ENCODE measurements at places on chromosomes 5 and 9.
A peak's percentile ranks its signal among the peaks of the same experiment; 100 is the strongest.

DNA sequence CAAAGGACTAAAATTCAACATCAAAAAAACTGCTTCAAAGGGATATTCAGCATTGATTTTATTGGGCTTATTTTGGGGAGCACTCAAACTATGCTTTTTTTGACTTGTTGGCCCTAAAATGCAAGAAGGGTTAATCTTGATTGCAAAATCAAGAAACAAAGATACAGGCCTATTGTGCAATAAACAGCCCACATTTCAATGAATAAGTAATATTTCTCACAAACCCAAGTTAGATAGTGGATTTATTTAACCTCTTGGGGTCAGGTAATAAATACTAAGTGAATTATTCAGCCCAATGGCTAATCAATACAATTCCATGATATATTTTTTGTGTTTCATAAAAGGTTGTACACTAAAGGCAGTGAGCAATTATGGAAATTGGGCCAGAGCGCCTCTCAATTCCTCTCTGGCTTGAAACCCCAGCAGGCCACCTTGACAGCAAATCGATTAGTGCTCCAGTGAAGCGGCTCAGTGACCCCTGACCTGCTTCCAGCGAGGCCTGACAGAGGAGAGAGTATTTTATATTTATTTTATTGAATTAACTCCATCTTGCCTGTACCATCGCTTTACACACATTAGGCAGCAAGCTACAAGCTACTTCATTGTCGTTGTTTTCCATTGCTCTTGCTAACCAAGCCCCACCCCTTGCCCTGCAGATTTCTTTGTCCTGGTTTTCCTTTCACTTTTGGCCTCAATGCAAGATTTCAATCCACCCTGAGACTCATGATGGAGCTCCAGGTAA lies 65.5 kb downstream of the EBF1 start:
- DNase-seq: no peak

DNA sequence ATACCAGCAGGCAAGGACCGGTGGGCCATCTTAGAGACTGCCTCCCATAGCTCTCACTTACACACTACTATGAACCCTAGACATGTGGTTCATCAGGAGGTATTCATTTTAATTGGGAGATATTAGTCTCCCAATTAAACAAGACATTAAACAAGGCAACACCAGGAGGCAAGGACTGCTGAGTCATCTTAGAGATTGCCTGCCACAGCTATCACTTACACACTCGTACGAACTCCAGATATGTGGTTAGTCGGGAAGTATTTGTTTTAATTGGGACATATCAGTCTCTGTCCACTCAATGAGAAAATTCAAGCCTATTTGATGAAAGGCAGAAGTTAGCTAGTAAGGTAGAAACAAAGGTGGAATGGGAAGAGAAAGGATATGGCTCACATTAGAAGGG lies 343.9 kb downstream of the NFIB start:
- no peak for DNase-seq

DNA sequence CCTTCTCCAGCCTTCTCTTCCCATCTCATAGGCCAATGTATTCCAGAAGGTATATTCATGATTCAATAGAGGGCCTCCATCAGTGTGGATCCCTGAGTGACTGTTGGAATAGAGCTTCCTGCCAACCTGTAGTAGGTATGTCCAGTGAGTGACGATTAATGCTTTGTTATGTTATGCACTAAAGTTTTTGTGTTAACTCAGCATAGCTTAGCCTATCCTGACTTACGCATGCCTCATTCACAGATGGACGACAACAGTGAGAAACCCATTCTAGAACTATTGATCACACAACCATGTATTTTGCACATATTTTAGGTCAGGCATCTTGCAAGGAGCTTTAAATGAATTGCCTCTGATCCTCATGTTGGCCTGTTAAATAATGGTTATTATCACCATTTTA lies 225.5 kb upstream of the TRIM32 start:
- no peak for DNase-seq

DNA sequence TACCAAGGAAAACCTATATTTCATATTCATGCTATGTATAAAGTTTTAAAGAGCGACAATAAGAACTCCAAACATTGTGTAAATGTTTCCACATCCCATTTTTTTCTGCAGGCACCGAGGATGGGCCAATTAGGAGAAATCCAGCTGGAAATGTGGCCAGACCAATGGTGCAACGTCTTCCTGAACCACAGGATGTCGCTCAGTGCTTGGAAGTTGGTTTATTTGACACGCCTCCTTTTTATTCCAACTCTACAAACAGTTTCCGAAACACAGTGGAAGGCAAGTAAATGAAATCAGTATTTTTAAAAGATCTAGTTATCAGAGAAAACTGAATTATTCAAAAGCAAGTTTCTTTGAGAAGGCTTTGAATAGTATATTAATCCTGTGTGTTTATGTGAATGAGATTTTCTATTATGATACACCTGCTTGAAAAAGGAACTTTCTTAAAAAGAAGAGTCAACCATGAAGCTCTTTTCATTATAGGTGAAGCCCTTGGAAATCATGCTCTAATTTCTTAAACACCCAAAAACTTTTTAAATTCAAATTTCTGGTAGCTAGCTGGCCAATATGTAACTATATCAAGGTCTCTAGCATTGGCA lies 9.1 kb downstream of the TYRP1 start:
- DNase-seq: peak; percentile 81

- DNase-seq: no peak
These were observed 53.3 kb downstream of the TSTD2 start for GRCh38 chr9:97579914-97580313.

GRCh38 chr5:160835376-160835775 lies 16.6 kb downstream of the ATP10B start:
- no peak for DNase-seq

GRCh38 chr5:124124711-124125229 lies 612.8 kb downstream of the CSNK1G3 start:
- DNase-seq: no peak

DNA sequence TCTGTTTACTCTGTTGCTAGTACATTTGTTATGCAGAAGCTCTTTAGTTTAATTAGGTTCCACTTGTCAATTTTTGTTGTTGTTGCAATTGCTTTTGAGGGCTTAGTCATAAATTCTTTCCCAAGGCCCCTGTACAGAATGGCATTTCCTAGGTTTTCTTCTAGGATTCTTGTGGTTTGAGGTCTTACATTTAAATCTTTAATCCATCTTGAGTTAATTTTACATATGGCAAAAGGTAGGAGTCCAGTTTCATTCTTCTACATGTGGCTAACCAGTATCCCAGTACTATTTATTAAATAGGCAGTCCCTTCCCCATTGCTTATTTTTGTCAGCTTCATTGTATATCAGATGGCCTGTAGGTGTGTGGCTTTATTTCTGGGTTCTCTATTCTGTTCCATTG lies 792.4 kb downstream of the PTPRD start:
- DNase-seq: no peak

DNA sequence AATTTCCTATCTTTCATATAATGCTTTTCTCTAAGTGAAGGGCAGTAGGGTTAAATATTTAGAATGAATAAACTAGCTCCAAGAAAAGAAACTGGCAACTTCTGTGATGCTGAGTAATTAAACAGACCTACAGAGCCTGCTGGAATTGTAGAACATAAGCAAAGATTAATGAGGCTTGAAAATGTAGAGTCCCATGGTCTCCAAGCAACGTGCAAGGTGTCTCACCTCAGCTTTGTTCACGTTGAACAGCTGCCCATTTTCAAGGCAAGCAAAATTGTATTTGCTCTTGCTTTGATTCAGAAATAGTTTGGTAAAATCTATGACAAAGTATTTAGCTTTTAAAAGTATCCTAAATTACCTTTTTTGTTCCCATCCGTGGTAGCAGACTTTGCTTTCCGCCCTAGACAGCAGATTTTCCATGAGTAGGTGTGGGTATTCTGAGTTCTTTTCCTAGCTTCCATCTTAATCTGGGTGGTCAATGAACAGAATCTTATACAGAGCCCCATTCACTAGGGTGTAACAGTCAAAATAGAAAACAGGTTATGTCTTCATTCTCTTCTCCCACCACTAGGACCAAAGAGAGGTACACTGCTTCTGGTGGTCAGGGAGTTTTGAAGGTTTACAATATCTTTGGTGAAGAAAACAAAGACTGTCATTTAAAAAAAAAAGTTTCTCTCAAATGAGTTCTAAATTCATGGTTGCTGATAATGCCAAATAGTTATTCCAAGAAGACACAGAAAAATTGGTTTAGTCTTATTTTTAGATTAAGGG lies 52.1 kb upstream of the TYRP1 start:
- peak; percentile 57 for DNase-seq

- DNase-seq: no peak
These were observed 18.1 kb upstream of the RPL26L1 start for GRCh38 chr5:172941067-172941516.

- no peak for DNase-seq
These were observed 1.3 kb downstream of the ARAP3 start for GRCh38 chr5:141680751-141681201.

- DNase-seq: no peak
These were observed 217.4 kb downstream of the FANCC start for GRCh38 chr9:95100071-95100627.

- DNase-seq: no peak
These were observed 1.1 kb downstream of the CPLX2 start for GRCh38 chr5:175872287-175873087.

GRCh38 chr9:14271093-14271673 lies 42.8 kb downstream of the NFIB start:
- DNase-seq: peak; percentile 88

GRCh38 chr5:107671742-107672210 lies 1.0 kb upstream of the EFNA5 start:
- DNase-seq: peak; percentile 84

DNA sequence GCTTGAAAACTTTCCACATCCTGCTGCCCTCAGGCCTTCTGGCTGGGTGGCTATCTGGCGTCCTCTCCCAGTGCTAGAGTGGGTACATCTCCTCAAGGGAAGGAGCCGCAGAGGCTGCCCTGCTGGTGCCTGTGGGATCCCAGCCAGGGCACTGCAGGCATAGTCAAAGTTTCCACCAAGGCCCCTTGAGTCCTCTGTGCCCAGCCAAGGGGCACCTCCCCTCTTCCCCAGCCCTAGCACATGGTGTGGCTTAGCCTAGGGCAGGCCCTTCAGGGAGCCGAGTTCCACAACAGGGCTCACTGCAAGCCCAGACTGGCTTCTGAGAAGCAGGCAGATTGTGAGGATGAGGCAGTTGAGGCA lies 103.2 kb downstream of the RGS3 start:
- DNase-seq: no peak

GRCh38 chr5:110754181-110754580 lies 15.4 kb downstream of the SLC25A46 start:
- DNase-seq: no peak

DNA sequence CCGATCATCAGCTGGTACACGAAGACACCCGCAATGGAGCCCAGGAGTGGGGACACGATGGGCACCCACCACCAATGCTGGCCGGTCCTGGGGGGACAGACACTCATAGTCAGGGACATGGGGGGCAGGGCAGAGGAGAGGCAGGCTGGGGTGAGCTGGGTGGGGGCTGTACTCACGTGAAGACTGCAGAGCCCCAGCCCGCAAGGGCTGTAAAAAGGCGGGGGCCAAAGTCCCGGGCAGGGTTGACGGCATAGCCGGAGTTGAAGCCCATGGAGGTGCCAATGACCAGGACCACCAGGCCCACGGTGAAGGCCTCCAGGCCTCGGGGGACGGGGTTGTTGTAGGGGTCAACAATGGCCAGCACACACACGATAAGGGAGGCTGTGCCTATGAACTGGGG lies 5.3 kb downstream of the AQP3 start:
- DNase-seq: no peak

DNA sequence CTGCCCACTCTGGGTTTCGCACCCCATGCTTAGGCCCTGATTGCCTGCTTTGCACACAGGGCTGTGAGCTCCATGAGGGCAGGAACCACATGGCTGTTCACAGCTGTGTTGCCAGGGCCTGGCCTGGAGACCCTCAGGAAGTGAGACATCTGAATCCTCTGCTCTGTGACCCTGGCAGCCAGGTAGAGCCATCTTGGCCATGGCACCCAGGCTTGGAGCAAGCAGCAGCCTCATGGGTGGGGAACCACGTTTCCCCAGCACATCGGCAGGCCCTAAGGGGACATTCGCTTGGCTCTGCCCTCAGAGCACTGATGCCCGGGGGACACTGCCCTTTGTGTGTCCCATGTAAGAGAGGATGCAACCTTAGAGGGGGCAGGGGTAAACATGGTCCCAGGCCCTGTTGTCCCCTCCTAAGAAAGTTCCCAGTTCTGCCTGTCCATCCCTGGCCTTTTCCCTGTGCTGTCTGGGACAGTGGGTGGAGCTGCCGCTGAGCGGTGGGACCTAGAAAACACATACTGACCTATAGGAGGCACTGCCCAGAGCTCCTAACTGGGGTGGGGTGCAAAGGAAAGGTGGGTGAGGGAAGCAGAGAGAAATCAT lies 144.1 kb upstream of the IER5L start:
- DNase-seq: no peak

DNA sequence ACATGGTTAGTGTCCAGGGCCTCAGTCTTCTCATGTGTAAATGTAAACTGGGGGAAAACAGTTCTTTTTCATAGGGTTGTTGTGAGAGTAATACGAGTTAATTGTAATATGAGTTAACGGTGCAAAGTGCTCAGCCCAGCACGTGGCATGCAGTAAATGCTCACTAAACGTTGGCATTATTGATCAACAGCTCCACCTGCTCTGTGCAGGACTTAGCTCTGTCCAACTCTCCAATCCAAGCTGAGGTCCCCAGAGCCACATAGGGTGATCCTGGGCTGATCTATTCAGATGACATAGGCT lies 28.3 kb downstream of the SPOCK1 start:
- DNase-seq: no peak

GRCh38 chr5:55847837-55848236 lies 3.3 kb upstream of the IL31RA start:
- no peak for DNase-seq

- peak; percentile 36 for DNase-seq
These were observed 18.4 kb downstream of the GLRA1 start for GRCh38 chr5:151906246-151906645.

DNA sequence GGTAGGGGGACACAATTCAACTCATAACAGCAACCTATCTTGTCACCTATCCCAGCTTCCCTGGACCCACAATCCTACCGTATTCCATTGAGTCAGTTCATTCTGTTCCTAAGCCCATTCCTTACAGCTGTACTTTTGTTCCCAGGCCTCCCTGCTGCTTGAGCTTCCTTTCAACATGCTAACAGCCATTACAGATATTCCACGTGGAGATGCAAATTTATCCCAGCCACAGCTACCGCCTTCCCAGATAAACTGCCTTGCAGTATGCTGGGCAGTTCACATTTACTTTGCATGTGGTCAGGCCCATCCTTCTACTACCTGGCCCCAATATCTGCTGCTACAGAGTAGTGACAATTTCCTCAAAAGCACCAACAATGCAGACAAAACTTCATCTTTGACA lies 23.0 kb downstream of the RIGI start:
- no peak for DNase-seq

GRCh38 chr9:81480828-81481604 lies 208.3 kb downstream of the TLE1 start:
- no peak for DNase-seq

DNA sequence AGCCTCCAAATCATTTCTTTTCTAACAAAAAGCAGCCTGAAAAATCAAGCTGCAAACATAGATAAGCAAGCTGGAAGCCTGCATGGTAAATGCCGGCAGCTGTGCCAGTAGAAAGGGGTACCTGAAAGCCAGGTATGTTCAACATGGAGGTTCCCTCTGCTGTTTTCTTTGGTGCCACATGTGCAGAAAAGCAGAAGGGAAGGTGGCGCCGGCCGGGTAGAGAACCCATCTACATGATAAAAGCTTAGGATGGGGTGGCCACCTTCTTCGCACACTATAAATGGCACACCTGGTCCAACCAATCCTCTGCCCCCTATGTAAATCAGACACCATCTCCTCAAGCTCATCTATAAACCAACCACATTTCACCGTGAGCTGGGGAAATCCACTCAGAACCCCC lies 268.9 kb upstream of the IRX2 start:
- no peak for DNase-seq

- no peak for DNase-seq
These were observed 67.0 kb downstream of the GABBR2 start for GRCh38 chr9:98641695-98642094.
